ENCODE measurements at places on chromosomes 12 and 14.

- DNase-seq = no peak
Observed at GRCh38 chr12:29782285-29782870, 1.4 kb downstream of the TMTC1 start.

GRCh38 chr12:113756609-113757008, 209.5 kb downstream of the RBM19 start:
- DNase-seq = no peak

GRCh38 chr14:33375786-33376185, 437.1 kb downstream of the NPAS3 start:
- no peak for DNase-seq

GRCh38 chr12:26338586-26339572, 143.5 kb downstream of the SSPN start:
- no peak for DNase-seq

DNA sequence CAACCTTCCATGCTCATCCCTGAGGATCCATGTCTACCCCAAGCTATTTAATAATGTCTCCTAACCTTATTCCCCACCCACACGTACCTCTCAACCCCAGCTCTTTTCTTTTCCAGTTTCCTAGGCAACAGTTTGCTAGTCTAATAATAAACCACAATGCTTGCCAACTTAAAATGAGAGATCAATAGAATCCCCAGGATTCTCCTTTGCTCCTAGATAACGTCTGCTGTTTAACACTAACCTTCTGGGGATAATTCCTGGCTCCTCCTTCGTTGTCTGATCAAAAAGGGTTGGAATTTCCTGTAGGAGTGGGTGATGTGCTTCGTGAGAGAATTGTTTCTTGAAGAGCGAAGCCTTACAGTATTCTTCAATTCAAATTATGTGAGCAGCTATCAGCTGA, 42.2 kb upstream of the DBX2 start:
- no peak for DNase-seq

DNA sequence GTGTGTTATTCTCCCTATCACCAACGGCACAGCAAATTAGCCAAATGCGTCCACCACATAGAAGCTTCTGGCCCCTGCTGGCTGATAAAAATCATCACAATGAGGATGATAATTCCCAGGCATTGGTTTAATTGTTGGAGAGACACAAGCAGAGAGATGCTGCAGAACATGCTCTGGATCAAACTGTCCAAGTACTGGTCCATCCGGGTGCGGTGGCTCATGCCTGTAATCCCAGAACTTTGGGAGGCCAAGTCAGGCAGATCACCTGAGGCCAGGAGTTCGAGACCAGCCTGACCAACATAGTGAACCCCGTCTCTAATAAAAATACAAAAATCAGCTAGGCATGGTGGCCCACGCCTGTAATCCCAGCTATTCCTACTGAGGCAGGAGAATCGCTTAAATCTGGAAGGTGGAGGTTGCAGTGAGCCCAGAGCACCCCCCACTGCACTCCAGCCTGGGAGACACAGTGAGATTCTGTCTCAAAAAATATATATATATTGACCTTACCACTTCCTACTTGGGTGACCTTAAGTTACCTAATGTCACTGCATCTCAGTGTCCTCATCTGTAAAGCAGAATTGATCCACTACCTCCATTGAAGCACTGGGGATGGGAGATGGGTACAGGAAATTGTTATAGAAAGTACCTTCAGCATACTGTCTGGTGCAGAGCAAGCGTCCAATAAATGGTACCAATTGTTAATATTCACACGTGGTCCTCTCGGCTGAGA, 83.7 kb upstream of the EGLN3 start:
- DNase-seq = no peak

GRCh38 chr12:28517101-28517500, 326.8 kb downstream of the CCDC91 start:
- no peak for DNase-seq

DNA sequence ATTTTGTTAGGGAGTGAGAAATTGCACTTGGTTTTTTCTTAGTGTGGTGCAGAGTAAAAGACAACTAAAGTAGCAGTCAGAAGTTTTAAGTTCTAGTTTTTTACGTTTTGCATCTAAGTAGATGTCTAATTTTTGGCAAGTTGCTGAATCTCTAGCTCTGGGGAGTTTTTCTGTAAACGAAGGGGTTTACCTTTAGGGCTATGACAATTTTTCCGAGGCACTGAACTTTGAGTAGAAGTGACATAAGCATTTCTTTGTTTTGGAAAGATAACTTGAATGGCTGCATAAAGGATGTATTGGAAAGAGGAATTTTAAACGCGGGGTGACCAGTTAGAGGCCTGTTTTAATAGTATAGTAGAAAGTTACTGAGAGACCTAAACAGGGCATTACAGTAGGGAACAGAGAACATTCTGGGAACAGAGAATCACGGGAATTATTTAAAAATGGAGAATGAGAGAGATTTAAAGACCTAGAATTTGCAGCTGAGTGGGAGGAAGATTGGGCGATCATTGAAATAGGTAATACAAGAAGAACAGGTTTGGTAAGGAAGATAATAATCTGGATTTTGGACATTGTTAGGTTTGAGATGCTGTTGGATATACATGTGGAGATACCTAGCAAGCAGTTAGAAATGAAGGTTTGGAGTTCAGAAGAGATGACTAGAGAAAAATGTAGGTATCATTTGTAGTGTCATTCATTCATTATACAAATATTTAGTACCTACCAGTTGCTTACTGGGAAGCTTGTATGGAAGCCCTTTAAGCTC, 1.2 kb downstream of the ZNF410 start:
- DNase-seq = no peak

- DNase-seq = no peak
Observed at GRCh38 chr14:96267336-96267735, 11.3 kb downstream of the BDKRB1 start.

DNA sequence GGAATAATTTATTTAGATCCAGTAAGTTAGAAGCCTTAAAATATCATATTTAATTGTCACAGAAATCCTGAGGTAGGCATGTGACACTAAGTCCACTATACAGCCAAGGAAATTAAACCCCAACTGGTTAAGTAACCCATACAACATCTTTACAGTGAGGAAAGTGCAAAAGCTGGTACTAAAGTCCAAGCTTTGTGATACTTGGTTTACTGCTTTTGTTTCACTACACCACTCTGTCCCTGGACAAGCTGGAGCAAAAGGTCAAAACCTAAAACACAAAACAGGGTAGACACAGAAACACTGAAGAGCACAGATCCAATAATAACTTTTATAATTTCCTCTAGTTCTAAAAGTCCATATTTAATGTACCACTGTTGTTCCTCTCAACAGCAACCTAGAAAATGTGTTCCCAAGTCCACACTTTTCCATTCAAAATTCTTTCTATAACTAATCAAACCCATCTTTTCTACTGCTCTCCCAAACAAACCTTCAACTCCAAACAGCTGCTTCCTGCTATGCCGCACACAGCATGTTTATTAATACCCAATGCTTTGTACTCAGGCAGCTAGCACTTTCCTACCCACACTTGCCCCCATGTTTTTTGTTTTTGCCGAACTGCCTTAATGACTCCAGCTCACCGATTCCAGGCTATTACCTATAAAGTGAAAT, 90.9 kb downstream of the MED13L start:
- DNase-seq = no peak

- DNase-seq = no peak
Observed at GRCh38 chr12:51472984-51473383, 48.4 kb downstream of the SLC4A8 start.

GRCh38 chr14:104549536-104550339, 29.8 kb upstream of the C14orf180 start:
- DNase-seq = no peak

- DNase-seq = no peak
Observed at GRCh38 chr12:31322801-31323207, 3.1 kb downstream of the SINHCAF start.

DNA sequence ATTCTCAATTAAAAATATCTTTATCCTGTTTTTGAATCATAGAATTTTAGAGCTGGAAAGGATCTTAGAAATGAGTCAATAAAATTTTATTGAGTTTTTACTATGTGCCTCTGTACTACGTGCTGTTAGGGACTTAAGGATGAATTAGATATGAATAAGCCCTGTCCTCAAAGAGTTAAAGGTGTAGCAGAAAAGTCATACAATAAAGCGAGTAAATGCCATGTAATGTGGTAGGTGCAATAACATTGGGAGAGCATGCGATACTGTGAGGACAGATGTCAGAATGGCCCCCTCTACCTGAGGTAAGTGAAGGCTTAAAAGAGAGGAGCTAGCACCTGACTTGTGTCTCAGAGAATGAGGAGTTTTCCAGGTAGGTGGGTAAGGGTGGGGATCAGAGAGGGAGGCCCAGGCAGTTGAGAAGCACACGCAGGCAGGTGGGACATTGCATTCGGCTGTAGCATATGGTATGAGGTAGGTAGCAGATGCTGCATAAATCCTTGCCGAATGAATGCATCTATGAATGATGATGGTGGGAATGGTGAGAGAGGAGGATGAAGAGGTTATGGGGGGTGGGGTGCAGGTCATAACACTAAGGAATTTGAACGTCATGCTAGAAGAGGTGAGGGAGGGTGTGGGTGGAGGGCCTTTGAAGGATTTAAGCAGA, 35.4 kb upstream of the ATP23 start:
- no peak for DNase-seq

DNA sequence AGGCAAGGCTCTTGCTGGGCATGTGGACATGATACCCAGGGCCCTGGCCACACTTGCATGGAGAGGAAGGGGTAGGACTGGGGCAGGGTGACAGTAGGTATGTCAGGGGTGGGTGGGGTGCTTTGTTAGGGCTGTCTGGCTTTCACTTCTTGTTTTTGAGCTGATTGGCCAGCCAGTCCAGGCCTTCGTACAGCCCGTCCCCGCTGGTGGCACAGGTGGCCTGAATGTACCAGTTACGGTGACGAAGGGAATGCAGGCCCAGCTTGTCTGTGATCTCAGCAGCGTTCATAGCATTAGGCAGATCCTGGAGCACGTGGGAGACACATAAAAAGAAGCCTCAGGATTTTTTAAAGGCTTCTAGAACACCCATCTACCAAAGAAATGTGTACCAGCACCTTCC, 13.5 kb upstream of the FKBP11 start:
- no peak for DNase-seq

- peak; percentile 46 for DNase-seq
Observed at GRCh38 chr12:111438481-111438880, 32.8 kb downstream of the SH2B3 start.

GRCh38 chr12:76310110-76310509, 38.1 kb downstream of the BBS10 start:
- no peak for DNase-seq

DNA sequence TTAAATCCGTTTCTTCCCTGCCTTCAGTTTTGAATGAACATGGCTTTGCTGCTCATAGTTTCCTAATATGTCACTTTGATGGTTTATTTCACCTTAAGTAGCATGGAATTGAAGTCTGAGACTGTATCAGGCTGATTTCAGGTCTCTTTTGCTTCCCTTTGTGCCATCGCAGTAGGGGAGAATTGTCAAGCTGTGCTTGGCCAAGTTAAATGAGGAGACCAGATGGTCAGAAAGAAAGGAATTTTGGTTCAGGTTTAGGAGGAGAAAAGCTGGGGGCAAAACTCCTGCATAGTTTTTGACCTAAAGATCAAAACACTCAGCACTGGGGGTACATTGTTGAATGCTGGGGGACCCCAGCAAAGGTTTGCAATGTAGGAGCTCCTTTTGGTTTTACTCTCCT, 398.4 kb downstream of the NUAK1 start:
- no peak for DNase-seq

DNA sequence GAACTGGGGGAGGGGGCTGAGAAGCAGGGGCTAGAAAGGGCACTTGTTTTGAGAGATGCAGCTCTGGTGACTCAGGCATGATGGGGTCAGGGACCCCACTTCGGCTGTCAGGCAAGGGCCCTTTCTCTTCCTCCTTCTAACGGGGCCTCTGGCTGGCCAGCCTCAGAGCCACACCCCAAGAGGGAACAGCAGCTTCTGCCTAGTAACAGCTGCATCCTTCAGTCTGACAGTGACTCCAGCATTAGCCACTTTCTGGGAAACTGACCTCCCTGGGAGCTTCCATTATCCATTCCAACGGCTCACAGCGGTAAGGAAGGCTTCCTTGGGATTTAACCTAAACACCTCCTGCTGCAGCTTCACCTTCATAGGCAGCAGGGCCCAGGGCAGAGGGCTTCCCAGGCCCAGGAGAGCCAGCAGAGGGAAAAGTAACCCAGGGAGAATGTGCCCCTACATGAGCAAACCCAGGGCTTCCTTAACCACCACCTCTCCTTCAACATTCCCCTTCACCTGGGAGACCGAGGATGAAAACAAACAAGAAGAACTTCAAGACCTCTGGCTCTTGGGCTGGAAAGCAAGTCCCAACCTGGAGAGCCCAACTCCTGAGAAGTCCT, 2.7 kb downstream of the NCKAP5L start:
- no peak for DNase-seq

GRCh38 chr12:58804749-58805148, 115.6 kb downstream of the LRIG3 start:
- DNase-seq = no peak

- DNase-seq = no peak
Observed at GRCh38 chr12:47800582-47800981, 19.1 kb downstream of the HDAC7 start.

- DNase-seq = no peak
Observed at GRCh38 chr14:69999261-69999674, 120.1 kb downstream of the SMOC1 start.

DNA sequence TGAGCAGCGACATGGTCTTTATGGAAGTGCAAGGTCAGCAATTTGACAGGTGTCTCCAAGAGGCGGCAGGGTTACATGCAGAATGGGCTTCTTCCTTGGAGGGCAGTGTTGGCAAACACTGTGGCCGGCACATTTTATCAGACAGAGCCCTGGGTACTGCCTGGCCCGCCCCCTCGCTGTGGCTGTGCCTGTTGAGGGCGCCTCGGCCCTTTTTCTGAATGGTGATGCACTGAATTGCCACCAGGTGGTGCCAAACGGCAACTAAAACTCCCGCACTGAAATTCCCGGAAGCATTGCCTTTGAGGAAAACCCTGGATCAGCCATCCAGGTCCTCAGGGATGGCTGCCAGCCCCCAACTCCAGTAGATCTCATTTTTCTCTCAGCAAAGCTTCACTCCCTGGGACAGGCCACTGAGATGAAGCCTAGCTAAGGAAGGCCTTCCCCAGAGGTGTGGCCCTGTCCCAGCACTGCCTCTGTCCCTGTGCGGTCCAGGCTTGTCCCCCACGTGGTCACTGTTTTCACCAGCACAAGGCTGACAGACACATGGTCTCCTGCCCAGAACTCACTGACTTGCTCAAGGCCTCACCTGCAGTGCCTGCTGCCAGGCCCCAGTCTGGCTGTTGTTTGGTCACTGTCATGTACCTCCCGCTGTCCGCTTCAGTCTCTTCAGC, 73.6 kb downstream of the TESC start:
- peak; percentile 35 for DNase-seq
